Stimulated activated CD4-positive, alpha-beta T cell treated with anti-CD3 and anti-CD28 coated beads, Interleukin-15, amount 100 ng/mL, for 1 hour (primary cell): ENCODE measurements at places on chromosomes 3 and 15.
A peak's percentile ranks its signal among the peaks of the same experiment; 100 is the strongest.

DNA sequence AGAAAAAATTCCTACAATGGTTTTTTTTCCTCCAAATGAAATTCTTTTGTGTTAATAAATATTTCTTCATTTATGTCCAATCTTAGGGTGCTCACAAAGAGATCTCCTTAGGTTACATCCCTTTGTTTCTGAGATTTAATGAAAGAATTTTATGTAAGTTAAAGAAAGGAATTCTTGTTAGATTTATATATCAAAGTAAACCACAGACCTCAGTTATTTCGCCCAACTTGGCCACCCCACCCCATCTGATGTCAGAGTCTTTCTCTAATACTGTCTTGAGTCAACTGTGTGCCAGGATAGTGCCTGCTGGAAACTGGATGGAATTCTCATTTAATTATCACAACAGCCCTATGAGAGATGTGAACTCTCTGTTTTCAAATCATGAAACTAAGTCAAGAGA lies 259.9 kb downstream of the OPA1 start:
- no peak for DNase-seq

DNA sequence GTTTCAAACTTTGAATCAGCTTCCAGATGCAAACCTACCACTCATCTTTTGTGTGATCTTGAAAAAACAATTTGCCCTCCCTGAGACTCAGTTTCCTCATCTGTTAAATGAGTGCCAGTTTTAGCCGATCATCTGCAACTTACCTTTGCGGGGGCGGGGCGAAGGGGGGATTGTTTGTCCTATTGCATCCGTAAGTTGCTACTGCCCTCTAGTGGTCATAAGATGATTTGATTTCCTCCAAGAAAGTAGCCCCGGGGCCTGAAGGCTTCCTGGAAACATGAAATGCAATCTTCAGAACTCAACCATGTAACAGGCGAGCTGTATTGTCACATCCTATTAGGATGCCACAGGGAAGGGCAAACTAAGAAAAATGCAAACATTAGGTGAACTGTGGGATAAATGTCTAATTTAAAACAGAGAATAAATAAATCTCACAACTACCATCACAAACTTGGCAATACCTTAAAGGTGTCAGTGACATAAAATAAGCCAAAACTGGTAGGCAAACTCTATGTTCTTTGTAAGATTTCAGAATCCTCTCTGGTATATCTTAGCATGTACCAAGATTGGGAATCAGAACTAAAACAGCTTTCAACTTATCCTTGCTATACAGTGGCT lies 63.5 kb upstream of the CLDN18 start:
- DNase-seq: peak; percentile 5

- DNase-seq: no peak
Measured at GRCh38 chr3:30924763-30925162, 30.3 kb upstream of the GADL1 start.

- DNase-seq: no peak
Measured at GRCh38 chr3:158830391-158830790, 28.5 kb downstream of the MFSD1 start.

DNA sequence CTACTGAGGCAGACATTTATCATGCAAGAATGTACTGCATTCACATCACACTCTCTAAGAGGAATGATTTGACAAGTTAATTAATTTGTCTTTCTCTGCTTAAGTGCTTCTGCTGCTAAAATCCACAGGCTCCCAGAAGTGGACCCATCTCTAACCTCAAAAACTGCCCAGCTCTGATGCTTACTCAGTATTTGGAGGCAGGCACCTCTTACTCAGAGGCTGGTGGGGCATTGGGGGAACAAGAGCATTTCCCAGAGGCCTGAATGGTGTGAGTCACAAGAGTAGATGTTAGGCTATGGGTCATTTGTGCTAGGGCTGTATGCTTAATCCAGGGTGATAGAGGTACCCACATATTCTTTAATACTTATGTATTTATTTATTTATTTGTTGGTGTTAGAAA lies 34.4 kb upstream of the HCN4 start:
- DNase-seq: no peak

DNA sequence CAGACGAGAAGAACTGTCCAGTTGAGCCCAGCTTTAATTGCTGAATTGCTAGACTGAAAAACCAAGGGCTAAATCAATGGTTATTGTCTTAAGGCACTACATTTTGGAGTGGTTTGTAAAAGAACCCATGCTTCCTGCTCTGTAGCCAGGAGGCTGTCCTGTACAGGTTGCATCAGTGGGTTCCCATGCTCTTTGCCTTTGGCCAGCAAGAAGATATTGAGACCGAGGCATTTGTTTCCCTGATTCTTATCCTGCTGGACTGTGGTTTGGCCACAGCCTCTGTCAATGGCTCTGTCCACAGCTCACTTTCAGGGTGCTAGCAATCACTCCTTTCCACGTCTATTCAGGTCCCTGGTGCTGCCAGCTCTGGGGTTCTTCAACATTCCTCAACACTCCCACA lies 89.6 kb downstream of the FAM43A start:
- DNase-seq: no peak

DNA sequence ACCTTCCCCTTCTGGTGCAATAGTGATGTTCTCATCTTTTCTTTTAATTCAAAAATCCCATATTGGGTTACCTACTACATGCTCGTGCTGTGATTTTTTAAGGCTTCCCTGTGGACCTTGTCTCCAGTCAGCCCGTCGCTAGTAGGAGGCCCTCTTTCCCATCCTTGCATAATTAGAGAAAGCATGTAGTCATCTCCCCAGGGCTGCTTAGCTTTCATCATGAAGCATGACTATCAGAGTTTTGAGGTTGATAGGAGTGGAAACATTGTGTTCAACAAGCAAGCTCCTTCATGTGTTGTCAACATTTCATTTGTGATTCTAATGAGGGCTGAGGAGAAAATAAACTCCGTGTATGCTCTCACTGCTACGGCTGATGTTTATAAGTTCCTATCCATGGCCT lies 8.7 kb upstream of the LRTM1 start:
- DNase-seq: no peak

GRCh38 chr15:40955930-40956540 lies 2.8 kb downstream of the CHAC1 start:
- DNase-seq: no peak

DNA sequence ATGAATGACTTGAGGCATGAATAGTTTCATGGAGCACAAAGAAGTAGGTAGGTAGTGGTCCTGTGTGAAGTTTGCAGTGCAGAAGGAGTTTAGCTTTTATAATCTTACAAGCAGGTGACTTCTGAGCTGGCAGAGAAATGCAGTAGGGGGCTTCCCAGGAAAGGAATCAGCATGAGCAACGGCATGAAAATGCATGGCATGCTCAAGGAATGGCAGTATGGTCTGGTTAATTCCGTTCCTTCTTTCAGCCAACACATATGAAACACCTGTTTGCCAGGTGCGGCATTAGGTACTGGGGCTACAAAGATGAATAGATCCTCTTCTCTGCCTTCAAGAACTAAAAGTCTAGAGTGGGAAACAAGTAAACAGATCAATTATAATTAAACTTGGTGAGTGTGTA lies 138.0 kb upstream of the BHLHE40 start:
- no peak for DNase-seq

DNA sequence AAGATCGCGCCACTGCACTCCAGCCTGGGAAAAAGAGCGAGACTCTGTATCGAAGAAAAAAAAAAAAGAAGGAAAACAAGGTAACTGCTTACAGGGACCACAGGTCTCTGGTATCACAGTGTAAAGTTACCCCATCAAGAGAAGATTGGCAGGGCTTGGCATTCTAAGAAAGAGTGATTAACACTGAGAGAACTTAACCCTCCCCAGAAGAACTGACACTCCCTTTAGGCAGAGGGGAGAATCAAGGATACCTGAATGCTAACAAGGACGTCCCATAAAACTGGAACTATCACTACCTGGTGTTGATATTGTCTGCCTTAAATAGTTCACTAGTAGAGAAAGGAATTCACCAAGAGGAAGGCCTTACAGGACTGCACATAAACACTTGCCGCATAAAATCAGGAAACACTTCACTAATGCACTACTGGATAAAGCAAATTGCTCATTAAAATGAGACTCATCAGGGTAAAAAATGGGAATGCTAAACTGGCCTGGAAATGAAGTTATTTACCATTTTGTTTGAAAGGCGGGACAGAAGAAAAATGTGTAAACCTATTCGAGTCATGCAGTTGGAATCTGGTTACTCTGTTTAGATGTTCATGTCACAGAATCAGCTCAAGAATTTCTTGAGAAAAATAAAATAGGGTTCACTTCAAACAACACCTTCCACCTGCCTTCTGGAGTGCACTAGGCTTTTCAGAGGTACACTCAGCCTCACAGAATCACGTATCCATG lies 121.6 kb downstream of the FOXP1 start:
- no peak for DNase-seq

- DNase-seq: no peak
Measured at GRCh38 chr3:14494973-14495300, 45.2 kb downstream of the GRIP2 start.

DNA sequence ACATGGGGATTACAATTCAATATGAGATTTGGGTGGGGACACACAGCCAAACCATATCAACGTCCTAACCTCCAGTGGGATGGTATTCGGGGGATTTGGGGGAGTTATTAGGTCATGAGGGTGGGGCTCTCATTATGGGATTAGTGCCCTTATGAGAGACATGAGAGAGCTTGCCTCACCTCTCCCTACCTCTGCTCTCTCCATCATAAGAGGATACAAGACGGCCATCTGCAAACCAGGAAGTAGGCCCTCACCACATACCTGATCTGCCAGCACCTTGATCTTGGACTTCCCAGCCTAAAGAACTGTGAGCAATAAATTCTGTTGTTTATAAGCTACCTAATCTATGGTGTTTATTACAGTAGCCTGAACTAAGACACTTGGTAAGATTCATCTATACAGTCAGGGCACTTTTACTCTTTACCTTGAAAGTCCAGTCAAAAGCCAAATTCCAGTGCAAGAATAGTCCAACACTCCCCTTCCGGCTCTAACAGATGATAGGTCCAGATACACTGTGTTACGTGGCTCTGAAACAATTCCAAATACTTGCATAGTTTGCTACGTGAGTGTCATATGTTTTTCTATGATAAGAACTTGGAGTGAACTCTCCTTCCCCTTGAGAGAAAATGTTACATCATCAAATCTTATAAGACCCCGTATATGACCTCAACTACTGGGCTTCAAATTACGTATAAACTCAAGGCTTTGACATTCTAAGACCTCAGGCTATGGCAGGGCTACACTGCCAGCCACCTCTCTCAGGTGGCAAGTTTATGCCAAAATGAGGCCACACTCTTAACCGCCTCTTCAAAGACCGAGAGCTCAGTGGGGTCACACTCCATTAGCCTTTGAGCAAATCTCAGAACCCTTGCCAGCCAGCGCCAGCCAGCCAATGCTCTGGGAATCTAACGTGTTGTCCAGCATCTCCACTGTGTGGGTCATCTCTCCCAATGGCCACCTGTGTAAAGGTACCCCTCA lies 129.9 kb downstream of the XXYLT1 start:
- DNase-seq: no peak
